NCI-H526 (cell line): ENCODE measurements at places on chromosomes 3 and 15.

GRCh38 chr15:43799945-43800285 is at the start of gene SERINC4:
SERINC4 (minus strand) TSS chr15:43800220; CDS start chr15:43799986, 234 bp downstream.
- DNase-seq = no peak

- DNase-seq = no peak
Measured at GRCh38 chr3:11591002-11591355, 52.7 kb downstream of the VGLL4 start.

- no peak for DNase-seq
Measured at GRCh38 chr3:142077859-142078500, 71.4 kb downstream of the TFDP2 start.

GRCh38 chr3:33652736-33653135 is 65.3 kb downstream of the CLASP2 start:
- DNase-seq = no peak

DNA sequence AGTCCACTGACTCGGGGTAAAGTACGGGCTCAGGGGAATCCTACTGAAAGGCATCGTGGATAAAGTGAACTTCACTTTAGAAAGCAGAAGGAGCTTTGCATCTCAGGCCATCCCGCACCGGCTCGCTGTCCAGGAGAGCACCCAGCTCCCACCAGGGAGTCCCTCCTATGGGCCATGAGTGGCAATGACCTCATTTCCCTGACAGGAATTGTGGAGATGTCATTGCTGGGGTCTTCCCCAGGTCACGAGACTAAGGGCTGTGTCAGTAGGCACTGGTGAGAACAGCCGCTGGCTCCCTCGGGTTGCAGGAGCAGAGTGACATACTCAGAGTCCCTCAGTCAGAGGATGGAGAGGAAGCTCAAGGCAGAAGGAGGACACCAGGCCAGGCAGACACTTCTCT is 97.3 kb downstream of the XXYLT1 start:
- no peak for DNase-seq

DNA sequence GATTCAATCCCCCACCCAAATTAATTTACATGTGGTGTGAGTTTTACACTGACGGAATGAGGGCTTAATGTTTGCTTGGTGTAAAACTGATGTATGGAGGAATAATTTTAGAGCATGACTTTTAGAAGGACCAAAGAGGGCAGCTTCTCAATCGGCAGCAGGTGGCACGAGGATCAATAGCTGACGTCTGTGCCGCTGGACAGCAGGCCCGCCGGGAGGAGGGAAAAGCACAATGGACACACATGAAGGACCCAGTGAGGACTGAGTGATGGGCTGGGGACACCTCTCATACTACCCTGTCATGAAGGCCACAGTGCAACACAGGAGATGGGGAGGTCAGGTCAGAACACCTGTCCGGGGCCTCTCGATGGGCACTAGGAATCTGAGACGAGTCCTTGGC is 61.4 kb upstream of the NSMCE3 start:
- DNase-seq = no peak

DNA sequence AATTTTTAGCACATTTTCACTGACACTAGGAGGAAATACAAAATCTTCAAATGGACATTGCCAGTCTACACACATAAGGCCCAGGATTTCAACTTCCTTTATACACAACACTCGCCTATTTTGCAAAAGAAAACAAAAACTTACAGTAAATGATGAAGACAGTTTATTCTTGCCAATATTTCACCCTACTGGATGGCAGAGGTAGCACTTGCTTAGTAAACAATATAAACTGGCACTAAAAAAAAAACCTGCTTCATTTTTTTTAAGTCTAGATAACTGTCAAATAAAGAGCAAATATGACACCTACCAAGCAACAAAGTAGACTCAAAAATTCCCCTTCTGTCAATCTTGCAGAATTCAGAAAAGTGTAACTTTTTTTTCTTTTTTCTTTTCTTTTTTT is 204.0 kb downstream of the VPS13C start:
- DNase-seq = no peak

DNA sequence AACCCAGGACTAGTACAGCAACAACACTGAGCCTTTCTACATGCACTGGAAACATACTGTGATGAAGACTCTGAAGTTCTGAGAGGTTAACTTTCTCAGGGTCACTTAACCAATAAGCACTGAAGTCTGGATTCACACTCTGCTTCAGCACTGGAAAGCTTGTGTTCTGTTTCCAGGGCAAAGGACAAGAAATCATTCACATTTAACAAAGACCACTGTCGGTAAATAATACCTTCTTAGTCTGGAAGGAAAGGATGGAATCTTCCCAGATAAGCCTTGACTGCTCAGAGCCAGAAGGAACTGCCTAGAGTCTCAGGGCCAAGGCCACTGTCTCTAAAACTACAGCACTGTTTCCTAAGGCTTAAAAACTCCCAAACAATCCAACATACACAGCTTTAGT is 4.3 kb upstream of the GLYCTK start:
- DNase-seq = no peak

- DNase-seq = no peak
Measured at GRCh38 chr15:86855307-86856291, 775.9 kb downstream of the AGBL1 start.

DNA sequence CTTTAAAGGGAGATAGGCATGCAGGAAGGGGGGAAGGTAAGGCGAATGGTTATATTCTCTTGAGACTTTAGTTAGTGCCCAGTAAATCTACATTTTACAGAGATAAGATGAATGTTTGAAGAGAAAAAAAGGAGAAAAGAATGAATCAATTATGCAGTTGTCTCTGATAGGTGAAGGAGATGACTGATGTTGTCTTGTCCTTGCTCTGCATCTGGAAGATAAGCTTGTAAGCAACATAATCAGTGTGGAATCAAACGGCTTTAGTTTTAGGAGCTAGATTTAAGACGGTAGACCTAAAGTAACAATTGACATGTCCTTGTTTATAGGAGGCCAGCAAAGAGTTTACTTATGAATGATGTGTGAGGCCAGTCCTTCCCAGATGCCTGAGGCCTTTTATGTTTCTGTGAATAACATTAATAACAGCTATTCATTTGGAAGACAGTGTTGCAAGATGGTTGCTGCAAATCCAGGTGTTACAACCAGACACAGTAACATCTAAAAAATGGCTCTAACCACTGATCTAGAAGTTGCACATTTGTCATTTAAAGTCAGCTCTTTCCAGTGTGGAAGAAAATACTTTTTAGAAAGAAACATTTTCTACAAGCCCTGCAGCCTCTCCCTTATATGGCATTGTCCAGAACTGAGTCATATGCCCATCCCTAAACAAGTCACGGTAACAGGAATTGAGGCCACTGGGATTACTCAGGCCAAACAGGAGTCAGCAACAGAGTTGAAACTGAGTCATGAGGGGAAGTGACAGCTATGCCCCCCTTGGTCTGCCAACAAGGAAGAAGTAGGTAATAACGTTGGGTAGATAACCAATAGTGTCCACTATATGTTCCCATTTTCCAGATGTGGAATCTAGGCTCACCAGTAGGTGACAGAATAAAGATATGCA is 77.5 kb upstream of the FBN1 start:
- no peak for DNase-seq

DNA sequence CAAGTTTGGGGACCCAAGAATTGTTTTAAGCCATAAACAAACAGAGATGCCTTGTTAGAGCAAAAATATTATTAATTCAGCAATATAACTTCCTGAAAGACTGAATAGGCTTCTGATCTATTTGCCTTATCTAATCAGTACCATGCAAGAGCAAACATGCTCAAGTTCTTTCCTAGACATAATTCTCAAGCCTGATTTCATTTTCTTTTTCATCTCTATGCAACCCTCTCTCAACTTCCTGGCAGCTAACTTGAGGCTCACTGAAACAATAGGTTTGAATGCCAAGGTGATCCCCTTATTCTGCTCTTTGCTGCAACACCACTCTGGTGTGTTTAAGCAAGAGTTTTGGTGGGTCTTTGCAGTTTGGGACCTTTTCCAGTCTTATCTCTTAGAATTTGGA is 230.9 kb upstream of the CD96 start:
- DNase-seq = no peak

DNA sequence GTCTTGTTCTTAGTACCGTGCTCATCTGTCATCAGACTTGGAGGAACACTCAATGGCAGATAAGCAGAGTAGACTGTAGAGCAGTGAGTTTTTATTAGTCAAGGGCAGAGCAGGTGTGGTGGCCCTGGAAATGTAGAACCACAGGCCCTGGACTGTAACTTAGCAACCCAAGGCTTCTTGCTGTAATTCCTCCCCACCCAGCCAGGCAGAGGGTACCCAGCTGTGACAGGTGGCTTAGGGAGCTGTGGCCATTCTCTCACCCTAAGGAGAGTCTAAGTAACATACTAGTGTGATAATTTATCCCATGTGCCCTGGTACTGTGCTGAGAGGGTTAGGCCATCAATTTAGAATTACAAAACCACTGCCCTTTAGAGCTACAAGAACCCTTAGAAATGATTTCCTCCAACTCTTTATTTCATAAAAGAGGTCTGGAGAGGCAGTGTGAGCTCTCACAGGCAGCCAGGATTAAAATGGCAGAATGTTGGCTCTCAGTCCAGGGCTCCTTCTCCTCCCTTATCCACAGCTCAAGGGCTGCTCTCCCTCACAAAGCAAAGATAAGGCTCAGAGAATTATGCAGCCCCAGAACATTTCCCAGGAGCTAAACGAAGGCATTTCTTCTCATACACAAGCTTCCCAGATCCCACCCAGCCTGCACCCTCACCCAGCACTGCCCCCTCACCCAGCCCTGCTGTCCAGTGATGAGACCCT is 3.0 kb downstream of the POMGNT2 start:
- DNase-seq = peak; percentile 57

DNA sequence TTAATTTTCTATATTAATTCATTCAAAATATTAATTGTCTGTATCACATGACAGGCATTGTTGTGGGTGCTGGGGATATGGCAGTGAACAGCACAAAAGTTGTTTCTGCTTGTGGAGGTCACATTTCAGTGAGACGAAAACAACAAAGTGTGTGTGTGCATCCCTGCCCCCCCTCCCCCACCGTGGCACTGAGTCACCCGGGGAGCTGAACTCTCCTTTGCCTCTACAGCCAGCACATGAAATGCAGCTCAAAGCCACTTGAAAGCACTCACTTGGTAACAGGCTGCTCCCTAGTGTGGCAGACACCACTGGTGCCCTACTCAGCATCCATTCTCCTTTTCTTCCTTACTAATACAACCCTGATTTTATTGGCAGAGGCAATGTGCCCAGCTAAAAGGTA is 16.9 kb upstream of the SCAMP5 start:
- no peak for DNase-seq

DNA sequence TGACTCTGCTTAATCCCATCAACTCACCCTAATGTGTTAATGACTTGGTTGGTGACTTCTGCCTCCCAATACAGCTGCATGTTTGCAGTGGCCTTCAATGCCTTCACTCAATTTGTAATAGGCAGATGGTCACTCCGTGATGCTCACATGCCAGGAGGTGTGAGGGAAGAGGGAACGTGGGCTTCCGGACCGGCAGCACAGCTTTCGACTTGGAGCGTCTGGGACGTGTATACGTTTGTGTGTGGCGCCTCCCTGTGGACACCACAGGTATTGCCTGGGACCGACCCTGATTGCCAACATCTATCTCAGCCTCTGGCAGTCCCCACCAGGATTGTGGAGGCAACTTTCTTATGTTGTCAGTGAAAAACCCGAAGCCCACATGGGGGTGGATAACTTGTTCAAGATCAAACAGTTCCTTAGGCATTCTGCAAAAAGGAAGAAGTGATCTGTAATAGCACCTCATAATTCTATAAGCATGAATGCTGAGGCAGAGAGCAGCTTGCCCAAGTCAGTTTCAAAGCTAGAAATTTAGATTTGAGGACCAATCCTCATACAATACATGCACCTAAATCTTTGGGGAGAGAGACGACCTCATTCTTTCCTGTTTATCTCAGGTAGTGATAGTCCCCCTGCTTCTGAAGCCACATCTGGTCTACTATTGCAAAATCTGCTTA is 16.9 kb downstream of the MRPL46 start:
- DNase-seq = peak; percentile 40

GRCh38 chr15:74261041-74261440 is 24.9 kb downstream of the CCDC33 start:
- no peak for DNase-seq

DNA sequence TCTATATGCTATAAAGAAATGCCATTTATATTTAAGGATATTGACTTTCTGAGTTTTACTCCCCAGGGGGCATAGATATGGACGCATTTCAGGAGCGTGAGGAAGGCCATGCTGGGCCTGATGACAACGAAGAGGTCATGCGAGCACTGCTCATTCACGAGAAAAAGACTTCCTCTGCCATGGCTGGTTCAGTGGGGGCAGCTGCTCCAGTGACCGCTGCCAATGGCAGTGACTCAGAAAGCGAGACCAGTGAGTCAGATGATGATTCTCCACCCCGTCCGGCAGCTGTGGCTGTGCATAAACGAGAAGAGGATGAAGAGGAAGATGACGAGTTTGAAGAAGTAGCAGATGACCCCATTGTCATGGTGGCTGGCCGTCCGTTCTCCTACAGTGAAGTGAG is 38.4 kb downstream of the GTF2E1 start:
- DNase-seq = no peak

DNA sequence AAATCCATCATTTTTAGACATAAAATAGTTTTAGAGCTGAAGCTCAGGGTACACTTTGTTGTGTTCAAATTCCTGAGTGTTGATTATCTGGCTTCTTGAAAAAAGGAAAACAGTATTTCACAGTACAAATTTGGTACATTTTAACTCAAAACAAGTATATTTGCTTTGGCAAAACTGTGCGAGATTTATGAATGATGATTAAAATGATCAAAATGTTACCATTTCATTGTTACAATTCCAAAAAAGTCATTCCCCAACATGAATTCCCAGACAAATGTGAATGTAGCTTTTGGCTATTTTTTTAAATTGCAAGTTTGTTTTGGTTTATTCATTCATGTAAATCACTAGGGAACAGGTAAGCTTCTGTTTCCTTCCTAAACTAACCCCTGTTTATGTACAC is 347.4 kb upstream of the DCBLD2 start:
- DNase-seq = no peak

DNA sequence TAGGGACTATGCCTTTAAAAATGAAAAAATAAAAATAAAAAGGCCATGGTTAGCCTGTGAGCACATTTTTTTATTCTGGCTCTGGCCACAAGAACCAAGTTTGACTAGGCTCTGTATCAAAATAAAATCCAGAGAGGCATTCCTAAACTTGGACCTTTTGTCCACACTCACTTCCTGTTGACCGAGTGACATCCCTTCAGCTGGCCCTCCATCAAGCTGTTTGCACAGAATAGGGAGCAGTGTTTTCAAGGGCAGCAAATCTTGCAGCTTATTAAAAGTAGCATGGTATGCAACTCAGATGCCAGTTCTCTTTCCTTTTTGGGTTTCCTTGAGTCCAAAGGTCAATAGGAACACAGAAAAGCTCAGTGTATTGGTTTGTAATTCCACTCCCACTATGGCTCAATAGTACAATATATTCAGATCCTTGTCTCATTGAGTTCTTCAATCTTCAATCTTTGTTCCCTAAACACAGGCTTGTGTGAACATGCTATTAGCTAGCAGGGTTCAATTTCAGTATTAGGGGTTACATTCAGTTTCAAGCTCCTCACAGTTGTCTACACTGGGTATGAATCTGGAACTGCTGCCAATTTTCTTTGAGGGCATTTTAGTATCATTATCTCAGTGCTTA is 244.5 kb downstream of the RBMS3 start:
- DNase-seq = no peak

GRCh38 chr15:29589975-29590374 is 232.3 kb downstream of the TJP1 start:
- DNase-seq = no peak
